A673 (cell line): ENCODE measurements at places on chromosomes 2 and 18. TPM values are rescaled to one million over a fixed set of nuclear protein-coding genes. Genes with fewer than 3 reads are reported as not detected.

GRCh38 chr2:149743842-149744448 lies 156.4 kb upstream of the MMADHC start:
- peak; percentile 54 for DNase-seq

- no peak for DNase-seq
These were observed 14.8 kb downstream of the RELCH start for GRCh38 chr18:62201870-62202269.

DNA sequence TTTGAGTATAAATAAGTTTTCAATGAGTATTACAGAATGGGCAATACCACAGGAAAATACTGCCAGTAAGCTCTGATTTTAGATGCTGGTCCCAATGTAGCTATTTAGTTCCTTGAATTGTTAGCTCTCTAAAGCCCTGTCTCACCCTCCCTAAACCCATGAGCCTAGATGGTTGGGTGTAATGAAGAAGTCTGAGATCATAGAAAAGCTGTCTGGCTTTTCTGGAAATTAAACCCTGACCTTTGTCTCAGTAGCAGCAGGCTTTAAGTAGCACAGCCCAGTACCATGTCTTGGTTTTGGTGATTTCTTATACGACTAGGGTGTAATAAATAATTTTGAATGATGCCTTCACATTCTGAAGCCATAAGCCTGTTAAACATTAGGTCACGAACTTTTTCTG lies 55.3 kb downstream of the TMEM200C start:
- no peak for DNase-seq

The MOCOS gene
- total RNA-seq, result not detected in 2 replicates

The DPYSL5 gene
- 110 and 111 TPM in 2 replicates for total RNA-seq
